Left ventricle myocardium superior (tissue), 1 donor: ENCODE measurements at places on chromosomes 2 and 18.

DNA sequence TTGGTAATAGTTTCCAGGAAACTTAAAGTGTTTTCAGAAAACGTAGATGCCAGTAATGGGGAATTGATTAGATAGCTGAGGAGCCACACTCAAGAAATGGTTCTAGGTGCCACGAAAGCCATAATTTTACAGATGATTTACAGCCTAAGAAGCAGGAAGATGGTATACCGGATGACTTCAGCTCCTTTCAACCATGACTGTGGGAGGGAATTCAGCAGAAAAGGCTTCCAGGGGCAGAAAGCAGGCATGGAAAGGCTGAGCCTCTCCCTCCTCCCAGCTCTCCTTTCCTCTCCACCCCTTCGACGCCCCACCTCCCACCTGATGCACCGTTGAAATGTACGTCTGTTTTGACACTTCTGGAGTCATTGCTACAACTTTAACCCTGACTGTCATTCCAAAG is 68.6 kb upstream of the SMIM21 start:
- DNase-seq = no peak

- DNase-seq = no peak
Measured at GRCh38 chr2:2875831-2876230, 501.8 kb downstream of the EIPR1 start.

DNA sequence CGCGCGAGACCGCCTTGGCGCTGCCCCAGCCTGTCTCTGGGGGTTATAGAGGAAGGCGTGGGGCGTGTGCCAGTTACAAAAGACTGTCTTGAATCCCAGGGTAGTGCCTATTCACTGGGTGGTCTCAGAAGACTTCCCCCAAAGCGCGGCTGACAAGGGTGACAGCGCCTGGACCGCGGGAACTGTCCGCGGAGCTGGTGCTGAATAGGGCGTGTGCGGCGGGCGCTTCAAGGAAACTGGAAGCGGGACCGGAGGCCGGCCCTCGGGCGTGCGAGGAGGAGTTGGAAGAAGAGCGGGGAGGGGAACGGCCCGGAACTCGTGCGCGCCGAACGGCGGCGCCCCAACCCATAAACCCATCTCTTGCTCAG is 2.3 kb downstream of the EGR4 start:
- peak; percentile 72 for DNase-seq

GRCh38 chr2:71629771-71630453 is 176.6 kb downstream of the DYSF start:
- DNase-seq = no peak

DNA sequence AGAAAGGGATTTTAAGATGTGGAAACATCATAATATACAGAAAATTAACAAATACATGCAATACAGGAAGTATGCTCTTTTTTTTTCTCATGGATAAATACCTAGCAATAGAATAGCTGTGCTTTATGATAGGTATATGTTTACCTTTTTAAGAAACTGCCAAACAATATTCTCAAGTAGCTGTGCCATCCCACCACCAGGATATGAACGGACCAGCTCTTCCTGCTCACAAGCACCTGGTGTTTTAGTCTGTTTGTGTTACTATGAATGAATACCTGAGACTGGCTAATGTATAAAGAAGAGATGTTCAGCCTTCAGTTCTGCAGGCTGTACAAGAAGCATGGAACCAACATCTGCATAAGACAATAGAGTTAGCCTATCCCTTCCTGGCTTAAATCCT is 19.9 kb upstream of the UGT1A8 start:
- DNase-seq = no peak

DNA sequence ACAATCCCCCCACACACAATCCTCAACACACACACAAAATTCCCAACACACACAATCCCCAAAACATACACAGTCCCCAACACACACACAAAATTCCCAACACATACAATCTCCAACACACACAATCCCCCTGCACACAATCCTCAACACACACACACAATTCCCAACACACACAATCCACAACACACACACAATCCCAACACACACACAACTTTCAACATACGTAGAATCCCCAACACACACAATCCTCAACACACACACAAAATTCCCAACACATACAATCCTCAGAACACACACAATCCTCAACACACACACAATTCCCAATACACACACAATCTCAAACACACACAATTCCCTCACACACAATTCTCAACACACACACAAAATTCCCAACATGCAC is 2.6 kb upstream of the PDCD1 start:
- DNase-seq = no peak

GRCh38 chr18:48962252-48962993 is 11.7 kb upstream of the SMAD7 start:
- DNase-seq = no peak

DNA sequence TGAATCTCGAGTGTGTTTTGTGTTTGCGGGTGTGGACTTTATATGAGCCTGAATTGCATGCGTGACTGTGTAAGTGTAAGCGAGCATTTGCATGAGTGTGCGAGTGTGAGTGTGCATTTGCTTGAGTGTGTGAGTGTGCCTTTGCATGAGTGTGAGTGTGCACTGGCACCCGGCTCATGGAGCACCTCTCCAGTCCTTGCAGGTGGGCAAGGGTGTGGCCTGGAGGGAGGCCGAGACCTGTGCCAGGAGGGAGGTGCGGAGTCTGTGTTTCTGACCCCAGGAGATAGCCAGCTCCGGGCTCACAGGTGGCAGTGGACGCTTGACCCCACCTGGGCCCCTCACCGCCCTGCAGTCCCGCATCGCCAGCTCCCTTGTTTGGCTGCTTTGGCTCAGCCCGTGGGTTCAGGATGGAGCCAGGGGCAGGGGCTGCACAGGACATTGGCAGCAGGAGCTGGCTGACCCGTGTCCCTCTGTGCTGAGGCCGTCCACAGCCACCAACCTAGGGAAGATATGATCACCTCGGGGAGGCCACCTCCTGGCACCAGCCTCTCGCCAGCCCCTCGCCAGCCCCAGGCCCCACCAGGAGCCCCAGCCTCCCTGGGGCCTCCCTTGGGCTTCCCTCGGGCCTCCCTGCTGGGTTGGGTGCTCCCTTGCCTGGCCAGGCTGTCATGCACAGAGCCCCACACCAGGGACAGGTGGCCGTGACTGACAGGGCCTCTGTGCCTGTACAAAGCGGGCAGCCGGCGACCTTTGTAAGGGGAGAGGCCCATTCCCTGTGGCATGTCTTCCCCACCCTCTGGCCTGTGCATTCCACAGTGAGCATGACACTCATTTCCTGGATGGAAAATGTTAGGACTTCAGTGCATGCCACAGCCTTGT is 81.6 kb downstream of the PTGR3 start:
- no peak for DNase-seq

DNA sequence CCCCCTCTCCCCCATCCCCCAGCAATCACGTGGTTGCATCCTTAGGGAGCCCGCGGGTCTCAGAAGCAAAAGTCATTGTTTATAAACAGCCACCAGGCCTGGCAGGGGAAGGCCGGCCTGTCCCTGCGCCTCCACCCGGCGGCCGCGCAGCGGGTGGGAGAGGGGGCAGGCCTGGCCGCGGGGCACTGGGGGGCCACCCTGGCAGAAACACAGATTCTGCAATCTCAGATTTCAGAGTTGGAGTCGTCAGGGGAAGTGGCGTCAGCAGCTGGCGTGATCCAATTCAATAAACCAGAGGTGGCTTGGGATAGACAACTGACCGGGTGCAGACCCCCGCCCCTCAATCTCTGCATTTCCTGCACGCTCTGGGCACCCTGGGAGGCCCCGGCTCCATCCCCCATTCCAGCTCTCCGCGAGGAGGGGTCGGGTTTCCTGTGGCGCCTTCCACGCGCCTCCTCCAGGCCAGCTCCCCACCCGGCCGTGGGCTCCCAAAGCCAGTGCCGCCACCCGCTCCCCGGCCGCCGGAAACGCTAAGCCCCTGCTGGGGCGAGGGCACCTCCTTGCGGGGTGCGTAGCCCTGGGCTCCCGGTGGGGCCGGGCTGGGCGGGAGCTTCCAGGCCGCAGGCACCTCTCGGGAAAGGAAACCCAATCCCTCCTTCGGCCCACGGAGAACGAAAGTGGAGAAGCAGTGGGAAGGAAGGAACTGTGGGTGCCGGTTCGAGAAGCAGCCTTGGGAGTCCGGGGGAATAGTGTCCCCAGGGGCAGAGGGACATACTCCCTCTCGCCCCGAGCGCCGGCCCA is 1.1 kb downstream of the BIN1 start:
- DNase-seq = peak; percentile 51

GRCh38 chr18:49444581-49444980 is 15.9 kb downstream of the DYM start:
- no peak for DNase-seq
